Lung (tissue), 17 donors: ENCODE measurements at places on chromosomes 4 and X. TPM values are rescaled to one million over a fixed set of nuclear protein-coding genes. Genes with fewer than 3 reads are reported as not detected.

DNA sequence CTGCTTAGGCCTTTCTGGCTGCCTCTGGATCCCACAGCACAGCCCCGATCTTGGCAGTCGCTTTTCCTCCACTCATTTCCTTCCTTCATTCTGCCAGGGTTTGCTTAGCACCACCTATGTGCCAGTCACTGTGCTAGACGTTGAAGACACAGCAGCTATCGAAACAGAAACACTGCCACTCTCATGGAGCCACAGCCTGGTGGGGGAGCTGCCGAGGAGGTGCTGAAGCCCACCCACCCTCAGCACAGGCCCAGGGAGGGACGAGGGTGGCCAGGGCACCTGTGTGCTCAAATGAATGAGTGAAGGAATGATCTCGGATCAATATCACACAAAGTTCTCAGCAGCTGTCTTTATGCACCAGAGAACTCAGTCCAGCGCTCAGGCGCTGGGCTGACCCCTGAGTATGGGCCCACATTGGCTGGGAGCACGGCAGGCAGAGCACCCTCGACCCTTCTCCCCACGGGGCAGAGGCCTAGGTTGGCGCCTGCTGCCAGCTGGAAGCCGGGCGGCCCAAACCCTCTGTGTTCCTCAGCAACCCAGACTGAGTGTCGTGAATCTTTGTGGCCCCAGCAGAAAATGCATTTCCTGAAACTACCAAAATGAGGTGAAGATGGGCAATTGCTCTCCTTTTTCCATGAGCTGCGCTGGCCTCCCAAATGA is 108.9 kb downstream of the SORCS2 start:
- DNase-seq: no peak

- DNase-seq: no peak
Measured at GRCh38 chr4:41620594-41621256, 82.8 kb downstream of the LIMCH1 start.

- DNase-seq: no peak
Measured at GRCh38 chr4:8346838-8347605, 77.5 kb downstream of the HTRA3 start.

- DNase-seq: peak; percentile 74
Measured at GRCh38 chr4:107824350-107825071, at the start of gene SGMS2. Gene SGMS2, plus strand, starts transcription at chr4:107824932. Its CDS starts 70,622 bp downstream, at chr4:107895554.

DNA sequence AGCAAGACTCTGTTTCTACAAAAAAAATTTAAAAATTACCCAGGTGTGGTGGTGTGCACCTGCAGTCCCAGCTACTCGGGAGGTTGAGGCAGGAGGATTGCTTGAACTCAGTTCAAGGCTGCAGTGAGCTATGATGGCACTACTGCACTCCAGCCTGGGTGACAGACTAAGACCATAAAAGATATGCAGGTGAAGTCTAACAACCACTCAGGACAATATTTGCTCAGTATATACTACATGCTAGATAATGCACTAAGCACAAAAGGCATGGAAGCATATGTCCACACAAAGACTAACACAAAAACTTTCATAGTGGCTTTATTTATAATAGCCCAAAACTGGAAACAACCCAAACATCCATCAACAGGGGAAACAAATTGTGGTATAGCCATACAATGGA is 57.7 kb upstream of the TXK start:
- DNase-seq: no peak

DNA sequence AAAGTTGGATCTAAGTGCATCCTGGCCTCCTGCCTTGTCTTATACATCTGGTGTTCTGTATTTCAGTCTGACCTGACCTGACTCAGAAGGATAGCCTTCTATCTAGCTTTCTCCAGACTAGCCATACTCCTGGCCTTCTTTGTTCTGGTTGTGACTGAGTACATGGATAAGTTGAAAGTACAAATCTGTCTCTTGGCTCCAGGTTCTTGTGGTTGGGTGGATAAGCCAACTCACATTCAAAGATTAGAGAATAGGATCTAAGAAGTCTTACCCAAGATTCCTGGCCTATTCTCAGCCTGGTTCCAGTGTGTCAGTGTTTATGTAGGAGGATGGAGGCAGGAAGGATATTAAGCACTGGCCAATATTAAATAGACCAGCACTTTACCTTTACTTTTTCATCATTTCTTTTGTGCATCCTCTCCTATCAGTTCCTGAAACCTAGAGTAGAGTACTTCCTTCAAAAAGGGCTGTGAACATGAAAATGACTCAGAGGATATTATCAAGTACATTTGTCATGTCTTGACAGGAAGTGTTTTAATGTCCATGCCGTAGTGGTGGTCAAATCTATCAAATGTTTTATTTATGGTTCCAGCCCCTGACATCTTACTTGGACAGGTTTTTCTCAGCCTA is 123.5 kb downstream of the IL15 start:
- no peak for DNase-seq

- DNase-seq: peak; percentile 84
Measured at GRCh38 chr4:25767877-25768725, 94.7 kb downstream of the SEL1L3 start.

DNA sequence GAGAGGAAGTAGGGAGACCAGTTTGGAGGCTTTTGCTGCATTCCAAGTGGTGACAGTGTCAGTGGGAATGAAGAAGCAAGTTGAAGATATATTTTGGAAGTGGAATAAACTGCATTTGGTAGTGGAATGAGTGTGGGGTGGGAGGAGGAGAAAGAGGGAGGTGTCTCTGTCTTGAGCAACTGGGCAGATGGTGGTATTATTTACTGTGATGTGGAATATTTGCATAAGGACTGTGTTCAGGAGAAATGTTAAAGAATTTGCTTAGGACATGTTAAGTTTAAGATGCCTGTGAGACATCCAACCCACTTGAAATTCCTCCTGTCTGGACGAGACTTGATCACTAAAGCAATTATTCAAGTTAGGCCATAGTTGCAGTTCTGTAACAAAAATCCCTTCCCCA is 448.9 kb upstream of the AMOT start:
- no peak for DNase-seq

- peak; percentile 1 for DNase-seq
Measured at GRCh38 chrX:66200855-66201795, 37.1 kb downstream of the HEPH start.

GRCh38 chr4:79679859-79680258 is 271.8 kb upstream of the GK2 start:
- DNase-seq: no peak

DNA sequence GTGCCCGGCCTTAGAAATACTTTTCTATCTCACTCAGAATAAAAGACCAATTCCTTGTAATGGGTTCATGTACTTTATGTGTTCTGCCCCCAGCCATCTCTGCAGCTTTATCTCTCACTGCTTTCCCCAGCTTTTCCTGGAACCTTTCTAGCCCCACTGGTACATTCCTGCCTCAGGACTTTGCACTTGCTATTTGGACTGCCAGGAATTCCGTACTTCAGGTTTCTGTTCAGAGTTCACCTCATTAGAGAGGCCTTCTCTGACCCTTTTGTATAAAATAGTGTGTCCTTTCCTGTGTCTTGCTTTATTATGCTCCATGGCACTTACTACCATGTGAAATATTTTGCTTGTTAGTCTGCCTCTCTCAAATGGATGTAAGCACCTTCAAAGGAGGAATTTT is 112.5 kb downstream of the PDLIM5 start:
- DNase-seq: no peak

The SYP gene
- 5.6 TPM for total RNA-seq

The KIT gene
- total RNA-seq: 74.4 TPM

The H2BW2 gene
- not detected for total RNA-seq

The FSTL5 gene
- total RNA-seq: not detected

The SULT1E1 gene
- total RNA-seq: 3.2 TPM

The UGT2B11 gene
- not detected for total RNA-seq

The SHOX gene
- not detected for total RNA-seq
